ENCODE measurements at places on chromosomes 7 and 10.
A peak's percentile ranks its signal among the peaks of the same experiment; 100 is the strongest.

GRCh38 chr7:121499624-121500023 lies 103.5 kb upstream of the FAM3C start:
- DNase-seq, result no peak

- no peak for DNase-seq
These were observed 36.4 kb downstream of the GDI2 start for GRCh38 chr10:5776881-5777197.

DNA sequence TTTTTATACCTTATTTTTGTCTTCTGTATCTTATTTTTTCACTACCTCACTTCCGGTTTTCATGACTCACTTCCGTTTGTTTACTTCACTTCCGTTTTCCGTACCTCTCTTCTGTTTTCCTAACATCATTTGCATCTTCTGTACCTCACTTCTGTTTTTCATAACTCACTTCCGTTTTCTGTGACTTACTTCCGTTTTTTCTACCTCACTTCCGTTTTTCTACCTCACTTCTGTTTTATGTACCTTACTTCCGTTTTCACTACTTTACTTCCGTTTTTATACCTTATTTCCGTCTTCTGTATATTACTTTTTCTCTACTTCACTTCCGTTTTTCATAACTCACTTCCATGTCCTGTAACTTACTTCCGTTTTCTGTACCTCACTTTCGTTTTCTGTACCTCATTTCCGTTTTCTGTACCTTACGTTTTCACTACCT lies 492.5 kb upstream of the AKR1E2 start:
- no peak for DNase-seq

GRCh38 chr7:17056491-17057142 lies 174.8 kb upstream of the AGR3 start:
- no peak for DNase-seq

- peak; percentile 16 for DNase-seq
These were observed 35.4 kb downstream of the TRIL start for GRCh38 chr7:28922624-28923331.

DNA sequence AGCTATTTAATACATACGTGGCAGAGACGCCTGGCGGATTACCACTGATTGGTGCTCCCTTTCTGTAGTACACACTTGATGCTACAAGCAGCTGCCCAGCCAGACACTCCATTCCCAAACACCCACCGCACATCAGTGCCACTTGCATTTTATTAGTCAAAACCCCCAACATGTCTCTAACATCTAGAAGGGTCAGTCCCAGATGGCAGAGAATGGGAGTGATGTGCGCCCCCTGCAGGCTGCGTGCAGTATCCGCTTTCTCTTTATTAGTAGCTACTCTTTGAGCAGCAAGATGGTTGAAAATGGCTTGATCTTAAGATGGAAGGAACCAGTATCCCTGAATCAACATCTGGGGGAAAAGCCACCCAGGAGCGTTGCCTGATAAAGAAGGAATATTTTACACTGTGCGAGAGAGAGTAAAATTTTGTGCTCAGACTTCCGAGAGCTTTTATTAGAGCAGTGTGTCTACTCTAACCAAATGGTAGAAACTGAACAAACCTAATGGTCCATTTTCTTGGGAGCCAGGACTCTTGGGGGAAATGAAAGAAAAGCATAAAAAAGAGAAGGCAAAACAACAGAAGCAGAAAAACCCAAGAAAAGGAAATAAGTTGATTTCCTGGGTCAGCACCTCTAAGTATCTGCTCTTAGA lies 78.3 kb downstream of the ST8SIA6 start:
- no peak for DNase-seq

- DNase-seq, result no peak
These were observed 188.5 kb upstream of the SHH start for GRCh38 chr7:156000601-156001396.

DNA sequence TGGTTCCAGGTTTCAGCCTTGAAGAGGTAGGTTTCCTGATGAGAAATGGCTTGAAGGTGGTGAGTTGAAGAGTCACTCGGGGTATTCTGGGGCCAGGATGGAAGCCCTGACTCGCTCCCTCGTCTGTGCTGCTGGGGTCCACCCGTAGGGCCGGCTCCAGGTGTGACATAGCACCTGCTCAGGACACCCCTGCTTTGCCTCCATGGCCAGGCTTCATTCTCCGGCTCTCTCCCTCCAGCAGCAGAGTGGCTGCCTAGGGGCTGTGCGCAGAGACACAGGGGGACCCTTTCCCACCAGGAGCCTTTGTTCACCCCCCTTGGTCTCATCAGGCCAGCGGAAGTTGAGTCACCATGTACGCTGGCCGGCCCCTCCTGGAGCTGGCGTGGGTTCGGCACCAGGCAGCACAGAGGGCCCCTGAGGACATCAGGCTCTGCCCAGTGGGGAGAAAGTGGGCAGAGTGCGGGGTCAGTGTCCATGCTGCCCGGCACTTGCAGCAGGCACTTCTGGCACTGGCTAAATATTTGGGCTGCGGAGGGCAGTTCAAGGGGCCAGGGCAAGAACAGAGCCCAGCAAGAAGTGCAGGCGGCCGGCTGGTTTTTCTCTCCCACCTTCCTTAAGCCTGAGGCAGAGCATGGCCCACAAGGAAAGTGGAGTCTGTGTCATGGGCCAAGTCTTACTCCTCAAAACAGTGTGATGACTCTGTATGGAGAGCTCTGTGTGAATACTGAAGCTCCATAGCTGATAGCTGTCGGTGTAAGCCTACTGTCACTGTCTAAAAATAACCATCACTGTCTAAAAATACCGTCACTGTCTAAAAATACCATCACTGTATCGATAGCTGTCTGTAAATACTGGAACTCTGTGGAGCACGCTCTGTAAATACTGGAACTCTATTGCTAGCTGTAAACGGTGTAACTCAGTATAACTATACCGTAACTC lies 3.7 kb upstream of the PRKAR1B start:
- no peak for DNase-seq

GRCh38 chr7:33885290-33886148 lies 19.8 kb upstream of the BMPER start:
- DNase-seq, result no peak

DNA sequence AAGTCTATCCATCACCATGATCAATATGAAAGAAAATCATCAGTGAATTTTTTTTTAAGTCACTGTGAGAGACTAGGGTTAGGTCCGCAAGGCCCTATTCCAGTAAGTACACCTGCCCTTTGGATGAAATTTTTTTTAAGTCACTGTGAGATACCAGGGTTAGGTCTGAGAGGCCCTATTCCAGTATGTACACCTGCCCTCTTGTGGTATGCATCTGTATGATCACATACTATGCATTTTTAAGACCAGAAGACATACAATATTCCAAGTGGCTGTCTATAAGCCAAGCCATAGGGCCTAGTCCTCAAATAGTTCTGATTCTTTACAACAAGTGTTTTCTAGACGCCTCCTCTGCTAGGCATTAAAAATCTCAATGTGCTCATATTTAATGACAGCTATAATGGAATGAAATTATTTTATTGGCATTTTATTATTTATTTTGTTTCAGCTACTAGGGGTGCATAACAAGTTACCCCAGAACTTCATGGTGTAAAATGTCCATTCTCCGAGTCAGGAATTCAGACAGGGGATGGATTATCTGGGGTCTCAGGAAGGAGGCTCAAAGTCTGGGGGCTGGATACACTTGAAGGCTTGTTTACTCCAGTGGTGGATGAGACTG lies 53.1 kb downstream of the TEX36 start:
- DNase-seq, result no peak

DNA sequence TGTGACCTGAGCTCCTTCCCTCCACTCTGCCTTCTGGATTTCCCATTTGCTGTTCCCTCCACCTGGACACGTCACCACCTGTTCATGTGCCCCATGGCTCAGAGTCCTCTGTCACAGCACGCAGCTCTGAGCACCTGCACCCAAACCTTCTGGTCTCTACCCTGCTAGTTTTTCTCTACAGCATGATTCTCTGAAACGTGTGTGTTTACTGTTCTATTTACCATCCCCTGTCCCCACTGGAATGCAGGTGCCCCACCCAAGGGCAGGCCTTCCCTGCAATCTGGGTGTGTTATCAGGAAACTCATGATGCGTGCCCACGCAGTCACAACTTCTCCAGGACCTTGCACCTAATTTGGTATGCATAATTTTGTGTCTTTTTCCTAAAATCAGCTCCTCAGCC lies 284.4 kb upstream of the IGFBP3 start:
- no peak for DNase-seq

DNA sequence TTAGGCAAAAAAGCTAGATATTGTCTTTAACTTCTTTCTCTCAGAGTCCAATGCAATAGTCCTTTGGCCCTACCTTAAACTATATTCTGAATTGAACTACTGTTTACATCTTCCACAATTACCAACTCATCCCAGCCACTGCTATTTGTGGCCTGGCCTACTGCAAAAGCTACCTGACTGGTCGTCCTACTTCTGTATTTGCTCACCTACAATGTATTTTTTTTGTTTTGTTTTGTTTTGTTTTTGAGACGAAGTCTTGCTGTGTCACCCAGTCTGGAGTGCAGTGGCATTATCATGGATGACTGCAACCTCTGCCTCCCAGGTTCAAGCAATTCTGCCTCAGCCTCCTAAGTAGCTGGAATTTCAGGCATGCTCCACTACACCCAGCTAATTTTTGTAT lies 51.2 kb downstream of the ARL4A start:
- DNase-seq, result no peak

DNA sequence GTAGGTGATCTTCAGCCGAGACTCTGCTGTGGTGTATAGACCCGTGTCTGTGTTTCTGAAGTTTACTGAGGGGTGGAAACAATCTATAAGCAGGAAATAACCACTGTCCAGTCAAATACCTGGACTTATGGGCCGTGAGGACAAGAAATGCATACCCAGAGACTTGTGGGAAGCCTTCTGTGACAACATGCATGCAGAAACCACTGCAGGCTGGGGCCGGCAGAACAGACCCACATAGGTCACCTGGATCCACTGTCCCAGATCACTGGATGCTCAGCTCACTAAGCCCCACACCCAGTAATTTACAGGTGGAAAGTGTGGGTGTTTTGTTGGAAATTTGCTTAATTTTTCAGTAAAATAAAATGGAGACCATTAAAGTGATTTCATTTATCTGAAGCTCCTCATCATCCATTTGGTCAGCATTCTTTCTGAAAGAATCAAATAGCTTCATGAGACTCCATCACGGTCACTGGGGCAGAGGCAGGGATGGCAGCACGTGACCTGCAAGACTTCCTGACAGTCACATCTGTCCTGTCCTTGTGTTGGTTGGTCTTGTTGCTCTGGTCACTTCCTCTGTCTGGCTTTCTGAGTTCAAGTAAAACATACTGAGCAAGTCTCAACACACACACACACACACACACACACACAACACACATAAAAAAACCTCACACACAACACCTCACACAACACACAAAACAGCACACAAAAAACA lies 108.3 kb downstream of the TNS3 start:
- DNase-seq, result no peak

Data from activated CD4-positive, CD25-positive, alpha-beta regulatory T cell treated with anti-CD3 and anti-CD28 coated beads, Interleukin-2, amount 50 U/mL, for 16 hours (primary cell).